ENCODE measurements at places on chromosomes 3 and 15. TPM values are rescaled to one million over a fixed set of nuclear protein-coding genes. Genes with fewer than 3 reads are reported as not detected.

TMEM207 gene
- not detected for total RNA-seq

CD276 gene
- 90.9 TPM for total RNA-seq

PLA2G4D gene
- not detected for total RNA-seq

GP5 gene
- under 0.01 TPM for total RNA-seq

SH2D7 gene
- not detected for total RNA-seq

GOLGA8A gene
- total RNA-seq: 13.2 TPM

SLC28A1 gene
- not detected for total RNA-seq

CX3CR1 gene
- not detected for total RNA-seq

FSIP1 gene
- total RNA-seq: 1.5 TPM

TIGIT gene
- total RNA-seq: not detected

SUCNR1 gene
- not detected for total RNA-seq

CEMIP gene
- 27.4 TPM for total RNA-seq

VILL gene
- 8.7 TPM for total RNA-seq

TNFAIP8L3 gene
- total RNA-seq: 80.4 TPM

LAMB2 gene
- 711 TPM for total RNA-seq

ZBTB38 gene
- total RNA-seq: 45.3 TPM

FEM1B gene
- 58.1 TPM for total RNA-seq

SNTN gene
- not detected for total RNA-seq

CYP8B1 gene
- total RNA-seq: not detected

OR5K2 gene
- total RNA-seq: not detected

MEGF11 gene
- total RNA-seq: not detected

UBAP1L gene
- total RNA-seq: 0.95 TPM

CILP gene
- total RNA-seq: 0.79 TPM

Measured in bronchial smooth muscle cell (primary cell).